Activated CD8-positive, alpha-beta memory T cell treated with anti-CD3 and anti-CD28 coated beads for 1 hour (primary cell): ENCODE measurements at places on chromosomes 3 and 15.

DNA sequence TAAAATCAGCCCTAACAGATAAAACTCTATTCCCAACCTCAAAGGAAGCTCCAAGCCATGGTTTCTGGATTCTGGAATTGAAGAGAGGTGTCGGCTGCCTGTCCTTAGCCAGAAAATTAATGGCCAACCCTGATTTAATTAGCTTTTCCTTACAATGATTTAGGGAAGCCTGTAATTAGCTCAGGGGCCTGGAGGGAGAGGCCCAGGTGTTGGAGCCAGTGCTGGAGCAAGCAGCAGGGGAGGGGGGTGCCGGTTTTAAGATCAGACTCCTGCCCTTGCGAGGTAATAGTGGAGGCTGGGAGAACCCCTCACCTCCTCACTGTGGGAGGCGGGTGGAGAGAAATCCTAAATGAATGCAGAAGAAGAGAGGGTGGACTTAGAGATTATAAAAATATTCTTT, 14.7 kb upstream of the ATP2B2 start:
- no peak for DNase-seq

- DNase-seq: no peak
Measured at GRCh38 chr3:15330031-15330596, 2.3 kb downstream of the SH3BP5 start.

DNA sequence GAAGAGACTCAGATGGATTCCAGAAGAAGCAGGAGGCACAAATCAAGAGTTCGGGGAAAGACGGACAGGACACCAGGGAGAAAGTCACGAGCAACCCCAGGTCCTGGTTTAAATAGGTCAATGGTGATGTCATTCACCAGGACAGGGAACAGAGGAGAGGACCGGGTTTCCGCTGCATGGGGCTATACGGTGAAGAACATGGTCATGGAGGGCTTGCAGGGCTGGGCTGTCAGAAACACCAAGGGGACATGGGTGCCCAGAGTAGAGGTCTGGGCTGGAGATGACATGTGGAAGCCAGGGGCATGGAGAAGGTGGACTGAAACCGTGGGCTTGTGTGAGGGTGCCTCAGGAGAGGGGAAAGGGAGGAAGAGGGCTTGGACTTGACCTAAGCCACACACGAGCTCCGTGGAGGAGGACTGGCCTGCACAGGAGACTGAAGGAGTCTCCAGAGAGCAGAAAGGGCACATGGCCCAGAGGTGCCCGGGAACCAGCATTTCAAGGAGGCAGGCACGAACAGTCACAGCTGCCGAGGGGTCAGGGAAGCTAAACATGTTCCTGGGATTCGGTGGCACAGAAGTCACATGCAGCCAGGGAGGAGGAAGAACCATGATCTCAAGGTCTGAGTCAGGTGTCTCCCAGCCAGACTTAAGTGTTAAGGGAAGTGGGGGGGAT, 54.2 kb upstream of the RPL32 start:
- no peak for DNase-seq

GRCh38 chr3:45118615-45119071, 27.5 kb downstream of the CDCP1 start:
- DNase-seq: no peak

DNA sequence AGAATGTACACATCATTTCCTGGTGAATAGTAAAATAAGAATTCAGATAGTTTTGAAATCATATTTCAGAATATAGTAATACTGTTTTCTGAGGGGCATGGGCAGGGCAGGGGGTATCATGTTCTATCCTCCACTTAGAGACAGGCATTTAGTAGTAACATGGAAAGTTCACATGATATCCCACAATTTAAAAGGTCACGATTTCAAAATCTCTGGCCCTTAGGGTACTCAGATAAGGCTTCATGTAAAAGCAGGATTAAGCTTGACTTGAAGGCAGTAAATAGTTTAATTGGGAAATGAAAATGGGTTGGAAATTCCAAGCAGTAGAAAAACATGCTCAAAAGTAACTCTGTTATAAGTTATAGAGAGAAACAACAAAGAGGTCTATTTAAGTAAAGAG, 353.2 kb upstream of the AGTR1 start:
- no peak for DNase-seq

- no peak for DNase-seq
Measured at GRCh38 chr3:184176377-184177330, 2.0 kb downstream of the AP2M1 start.

DNA sequence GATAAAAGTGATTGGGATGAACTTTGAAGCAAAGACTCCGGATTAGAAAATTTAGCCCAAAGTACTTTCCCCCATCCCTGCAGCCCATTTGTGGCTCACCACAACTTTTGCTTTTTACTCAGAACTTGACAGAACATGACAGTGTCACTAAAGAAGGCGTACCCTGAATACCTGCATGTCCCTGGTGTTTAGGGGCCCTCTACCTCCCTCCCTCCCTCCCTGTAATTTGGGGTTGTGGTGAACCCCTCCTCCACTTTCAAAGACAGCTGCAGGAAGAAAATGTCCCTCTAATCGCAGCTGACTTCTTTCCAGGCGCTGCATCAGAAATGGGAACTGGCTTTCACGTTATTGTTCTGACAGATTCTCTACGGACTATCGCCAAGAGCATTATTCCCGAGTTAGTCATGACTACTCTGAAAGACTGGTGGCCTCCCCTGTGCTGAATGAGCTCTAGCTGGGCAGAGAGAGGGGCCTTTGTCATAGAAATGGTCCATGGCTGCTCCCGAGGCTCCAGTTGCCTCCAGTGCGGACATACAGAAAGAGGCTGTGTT, 93.2 kb upstream of the ARHGEF3 start:
- DNase-seq: no peak

GRCh38 chr3:49883998-49884397, 14.3 kb upstream of the CAMKV start:
- no peak for DNase-seq

DNA sequence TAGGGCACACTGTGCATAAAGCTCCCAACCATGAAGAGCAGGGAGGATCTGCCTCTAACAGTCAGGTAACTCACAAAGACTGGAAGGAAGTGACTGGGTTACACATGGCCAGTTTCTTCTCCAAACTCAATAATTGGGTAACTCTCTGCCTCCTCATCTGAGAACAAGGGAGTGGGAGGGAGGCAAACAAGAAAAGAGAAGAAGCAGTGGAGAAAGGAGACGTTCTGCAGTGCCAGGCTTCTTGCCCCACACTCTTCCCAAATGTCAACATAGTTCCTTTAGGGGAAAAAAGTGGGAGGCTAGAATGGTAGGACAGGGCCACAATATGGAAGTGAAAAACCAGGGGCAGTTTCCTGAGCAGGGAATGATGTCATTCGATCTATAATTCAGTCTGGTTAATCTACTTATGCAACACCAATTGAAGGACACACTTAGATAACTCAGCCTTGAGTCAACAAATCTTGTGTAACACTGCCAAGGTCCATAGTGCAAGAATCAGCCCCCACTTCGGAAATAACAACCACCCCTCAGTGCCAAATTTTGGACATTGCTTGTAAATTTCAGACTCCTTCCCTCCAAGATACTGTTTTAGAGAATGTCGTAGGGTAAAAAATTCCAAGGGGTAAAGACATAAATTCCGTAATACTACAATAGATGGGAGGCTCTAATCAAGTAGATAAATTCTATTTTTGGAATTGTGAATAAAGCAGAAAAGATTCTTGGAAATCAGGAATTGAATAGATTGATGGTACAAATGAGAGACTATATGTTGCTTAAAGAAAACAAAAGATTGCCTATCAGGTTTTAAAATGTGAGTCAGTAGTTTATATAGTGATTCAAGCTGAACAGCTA, 143.0 kb downstream of the LPP start:
- no peak for DNase-seq

DNA sequence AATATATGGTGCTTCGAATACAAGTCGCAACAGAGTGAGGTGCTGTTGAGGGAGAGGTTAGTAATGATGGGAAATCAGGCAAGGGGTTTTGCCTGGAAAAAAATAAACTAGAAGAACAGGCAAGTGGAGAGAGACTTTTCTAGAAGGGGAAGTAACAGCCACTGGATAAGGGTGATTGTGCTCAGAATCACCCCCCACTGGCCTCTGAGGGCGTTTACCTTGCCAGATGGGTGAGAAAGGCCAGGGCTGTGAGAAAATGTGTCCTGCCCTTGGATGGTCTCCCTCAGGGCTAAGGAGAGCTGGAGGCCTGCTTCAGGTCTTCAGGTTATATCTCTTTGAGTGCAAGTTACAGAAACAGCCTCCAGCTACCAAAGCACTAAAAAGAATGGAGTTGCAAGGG, 151.8 kb downstream of the MEX3B start:
- DNase-seq: no peak

DNA sequence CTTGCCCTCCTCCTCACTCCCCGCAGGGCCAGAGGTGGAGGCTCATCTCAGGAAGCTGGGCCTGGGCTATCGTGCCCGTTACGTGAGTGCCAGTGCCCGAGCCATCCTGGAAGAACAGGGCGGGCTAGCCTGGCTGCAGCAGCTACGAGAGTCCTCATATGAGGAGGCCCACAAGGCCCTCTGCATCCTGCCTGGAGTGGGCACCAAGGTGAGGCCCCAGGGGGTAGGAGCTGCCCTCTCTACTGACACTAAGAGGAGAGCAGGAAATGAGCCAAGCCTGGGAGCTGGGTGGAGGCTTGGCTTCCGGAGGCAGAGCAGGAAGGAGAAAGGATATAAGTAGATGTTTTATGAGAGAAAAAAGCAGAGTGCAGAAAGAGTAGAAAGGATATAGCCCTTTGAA, 4.9 kb downstream of the OGG1 start:
- no peak for DNase-seq

GRCh38 chr3:105278688-105279087, 88.0 kb upstream of the ALCAM start:
- no peak for DNase-seq

- DNase-seq: no peak
Measured at GRCh38 chr3:120451272-120451761, 525 bp upstream of the FSTL1 start.

- no peak for DNase-seq
Measured at GRCh38 chr3:159964166-159964973, 24.3 kb upstream of the IL12A start.

GRCh38 chr3:52786330-52787215, 8.0 kb upstream of the ITIH3 start:
- no peak for DNase-seq

DNA sequence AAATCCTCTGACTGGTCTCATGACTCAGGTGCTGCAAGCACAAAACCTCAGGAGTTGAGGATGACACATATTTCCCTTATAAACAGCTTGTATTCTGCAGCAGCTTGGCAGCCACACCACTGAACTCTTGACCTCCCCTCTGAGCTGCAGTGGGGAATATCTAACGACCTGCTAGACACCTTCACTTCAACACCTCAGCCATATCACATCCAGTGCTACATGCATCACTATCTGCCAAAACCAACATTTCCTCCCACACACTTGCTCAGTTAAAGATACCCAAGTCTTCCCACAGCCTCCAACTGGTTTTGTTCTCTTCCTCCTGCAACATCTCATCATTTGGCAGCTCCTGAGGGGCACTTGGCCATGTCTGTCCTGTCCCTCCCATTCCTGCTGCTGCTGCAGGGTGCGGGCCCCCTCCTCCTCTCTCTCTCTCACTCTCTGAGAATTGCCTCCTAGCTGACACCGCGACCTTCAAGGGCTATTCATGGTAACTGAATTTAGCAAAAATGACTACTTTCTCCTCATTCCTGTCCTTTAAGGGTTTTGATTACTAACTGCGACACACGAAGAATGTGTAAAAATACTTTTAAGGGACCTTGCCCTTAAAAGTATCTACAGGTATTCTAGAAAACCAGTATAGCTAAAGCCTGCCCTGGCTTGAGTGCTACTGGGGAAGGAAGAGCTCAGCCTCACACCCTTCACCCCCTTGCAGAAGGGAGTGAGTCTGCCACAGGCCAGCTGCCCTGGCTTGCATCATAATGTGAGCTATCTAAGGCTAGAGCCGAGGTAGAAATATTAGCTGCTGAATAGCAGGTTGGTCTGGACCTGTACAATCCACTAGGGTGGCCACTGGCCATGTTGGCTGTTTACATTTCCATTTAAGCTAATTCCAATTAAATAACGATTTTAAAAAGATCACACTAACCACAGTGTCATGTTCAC, 5.0 kb upstream of the CCR9 start:
- no peak for DNase-seq

- no peak for DNase-seq
Measured at GRCh38 chr3:187992609-187993008, 161.3 kb upstream of the LPP start.

DNA sequence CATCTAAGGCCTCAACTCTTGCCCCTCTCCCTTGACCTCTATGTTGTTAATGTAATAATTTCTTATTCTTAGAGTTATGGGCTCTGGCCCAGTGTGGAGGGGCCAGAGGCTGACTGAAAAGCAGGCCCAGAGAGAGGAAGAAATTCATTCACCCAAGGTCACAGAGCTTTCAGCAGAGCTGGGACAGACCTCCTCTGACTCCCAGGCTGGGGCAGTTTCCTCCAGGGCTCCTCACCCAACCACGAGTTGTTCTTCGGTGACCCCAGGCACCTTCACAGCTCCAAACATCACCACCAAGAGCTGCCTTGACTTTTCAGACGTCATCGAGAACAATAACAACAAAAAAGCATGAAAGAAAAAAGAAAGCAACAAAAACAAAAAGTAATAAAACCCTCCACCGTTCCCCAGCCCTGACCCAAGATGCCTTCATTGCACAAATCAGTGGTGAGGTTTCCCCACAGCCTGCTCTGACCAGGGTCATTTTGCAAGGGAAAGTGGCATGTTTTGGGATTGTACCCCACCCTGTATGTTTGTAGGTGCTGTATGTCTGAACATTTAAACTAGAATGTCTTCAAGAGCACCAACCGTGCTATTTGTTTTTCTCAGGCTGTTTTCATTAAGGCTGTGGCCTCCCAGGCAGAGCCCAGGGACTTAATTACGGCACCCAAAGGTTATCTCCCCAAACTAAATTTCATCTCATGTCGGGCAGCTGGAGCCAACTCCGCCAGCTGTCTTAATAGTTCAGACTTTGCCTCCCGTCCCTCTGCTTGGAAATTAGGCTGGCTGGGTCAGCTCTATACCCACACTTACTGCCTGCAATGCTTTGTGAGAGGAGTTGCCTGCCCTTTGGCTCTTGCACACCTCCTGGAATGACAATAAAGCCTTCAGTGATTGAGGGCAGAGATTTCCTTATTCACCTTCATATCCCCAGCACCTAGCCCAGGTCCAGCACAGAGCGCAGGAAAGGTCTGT, 173.8 kb downstream of the RPLP1 start:
- DNase-seq: no peak

- DNase-seq: no peak
Measured at GRCh38 chr15:81939604-81940440, 106.0 kb downstream of the MEX3B start.

DNA sequence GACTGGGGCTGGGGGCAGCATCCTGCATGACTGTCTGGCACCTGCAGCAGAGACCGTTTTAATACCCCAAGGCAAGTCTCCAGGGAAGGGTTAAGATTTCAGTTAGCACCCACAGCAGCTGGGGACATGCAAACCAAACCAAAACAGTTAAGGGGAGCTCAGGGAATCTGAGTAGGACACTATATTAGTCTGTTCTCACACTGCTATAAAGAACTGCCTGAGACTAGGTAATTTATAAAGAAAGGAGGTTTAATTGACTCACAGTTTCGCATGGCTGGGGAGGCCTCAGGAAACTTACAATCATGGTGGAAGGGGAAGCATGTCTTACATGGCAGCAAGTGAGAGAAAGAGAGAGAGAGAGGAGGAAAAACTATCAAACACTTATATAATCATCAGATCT, 25.3 kb downstream of the GALNT15 start:
- DNase-seq: no peak
